Activated CD8-positive, alpha-beta memory T cell treated with anti-CD3 and anti-CD28 coated beads, Interleukin-2, amount 50 U/mL, for 48 hours (primary cell): ENCODE measurements at places on chromosomes 1 and 21.

DNA sequence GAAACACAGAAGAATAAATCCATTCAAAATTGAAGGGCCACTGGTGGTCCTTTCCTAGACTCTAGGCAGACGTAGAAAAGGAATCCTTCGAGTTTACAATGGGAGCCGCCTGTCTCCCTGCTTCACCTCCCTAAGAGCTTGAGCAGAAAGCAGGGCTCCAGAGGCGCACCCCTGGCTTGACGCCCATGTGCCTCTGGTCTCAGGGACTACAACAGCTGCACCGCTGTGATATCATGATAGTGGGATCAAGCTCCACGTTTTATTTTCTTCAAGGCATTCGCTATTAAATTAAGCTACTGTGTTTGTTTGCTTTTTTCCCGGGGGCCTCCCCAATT, 403 bp upstream of the C1orf122 start:
- no peak for DNase-seq

DNA sequence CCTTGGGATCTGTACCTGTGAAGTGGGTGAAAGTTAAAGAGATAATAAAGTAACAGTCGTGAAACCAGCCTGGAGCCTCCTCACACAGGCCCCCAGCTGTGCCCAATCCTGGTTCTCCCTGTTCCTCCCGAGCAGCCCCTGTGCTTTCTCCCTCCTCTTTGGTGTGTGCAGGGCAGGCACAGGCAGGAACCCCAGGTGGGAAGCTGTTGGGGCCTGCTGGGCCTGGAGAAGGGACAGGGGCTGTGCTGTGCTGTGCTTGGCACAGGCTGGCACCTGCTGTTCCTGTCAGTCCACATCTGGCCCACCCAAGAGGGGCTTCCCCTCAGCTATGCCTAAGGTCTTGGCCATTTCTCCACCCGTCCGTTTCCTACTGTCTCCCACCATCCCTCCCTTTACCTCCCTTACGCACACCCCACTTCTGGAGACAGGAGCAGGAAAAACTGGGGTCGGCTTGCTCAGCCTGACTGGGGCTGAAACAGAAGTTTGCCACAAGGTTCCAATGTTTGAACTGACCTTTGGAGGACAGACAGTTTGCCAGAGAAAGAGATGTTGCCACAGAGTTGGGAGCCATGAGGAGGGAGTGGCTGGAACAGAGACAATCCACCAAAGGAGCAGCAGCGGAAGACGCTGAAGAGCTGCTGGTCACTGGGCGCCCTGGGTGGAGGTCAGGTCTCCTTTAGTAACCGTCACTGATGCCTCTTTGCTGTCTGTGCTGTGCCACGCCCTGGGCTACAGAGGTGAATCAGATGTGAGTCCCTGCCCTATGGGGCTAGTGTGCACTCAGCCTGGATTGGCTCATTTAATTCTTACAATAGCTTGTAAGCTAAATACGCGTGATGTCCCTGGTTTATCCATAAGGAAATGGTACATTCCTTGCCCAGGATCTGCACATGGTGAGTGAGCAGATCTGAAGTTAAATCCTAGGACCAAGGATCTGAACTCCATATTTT, 18.8 kb upstream of the ARTN start:
- no peak for DNase-seq

GRCh38 chr1:6511056-6511455, 19.6 kb upstream of the PLEKHG5 start:
- no peak for DNase-seq

GRCh38 chr1:172727956-172728603, 69.2 kb downstream of the FASLG start:
- DNase-seq, result no peak

DNA sequence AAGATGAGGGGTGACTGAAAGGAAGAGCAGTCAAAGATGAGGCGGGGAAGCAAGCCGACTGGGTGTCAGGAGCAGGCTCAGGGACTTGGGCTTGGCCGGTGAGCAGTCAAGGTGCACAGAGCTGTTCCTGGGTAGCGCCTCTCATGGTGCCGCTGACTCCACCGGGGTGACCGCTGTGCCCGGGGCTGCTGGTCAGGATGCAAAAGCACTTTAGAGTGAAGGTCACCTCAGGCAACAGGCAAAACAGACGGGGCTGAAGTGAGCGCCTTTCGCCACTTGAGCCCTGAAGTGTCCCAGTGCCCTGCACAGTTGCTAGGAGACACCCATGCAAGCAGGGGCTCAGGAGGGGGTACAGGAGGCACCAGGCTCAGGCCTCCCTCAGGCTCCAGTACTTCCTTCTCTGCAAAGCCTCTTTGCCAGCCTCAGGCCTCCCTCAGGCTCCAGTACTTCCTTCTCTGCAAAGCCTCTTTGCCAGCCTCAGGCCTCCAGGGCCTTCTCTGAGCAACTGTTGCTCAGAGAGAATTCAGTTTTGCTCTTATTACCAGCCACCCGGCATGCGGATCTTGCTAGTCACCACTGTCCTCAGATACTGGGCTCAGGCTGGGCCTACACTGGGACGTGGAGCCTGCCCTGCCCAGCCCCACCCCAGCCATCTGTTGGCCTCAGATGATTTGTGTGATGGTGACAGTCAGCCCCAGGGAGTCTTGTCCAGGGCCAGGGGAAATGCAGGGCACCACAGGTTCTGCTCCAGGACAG, 99.7 kb upstream of the IRF2BP2 start:
- no peak for DNase-seq

DNA sequence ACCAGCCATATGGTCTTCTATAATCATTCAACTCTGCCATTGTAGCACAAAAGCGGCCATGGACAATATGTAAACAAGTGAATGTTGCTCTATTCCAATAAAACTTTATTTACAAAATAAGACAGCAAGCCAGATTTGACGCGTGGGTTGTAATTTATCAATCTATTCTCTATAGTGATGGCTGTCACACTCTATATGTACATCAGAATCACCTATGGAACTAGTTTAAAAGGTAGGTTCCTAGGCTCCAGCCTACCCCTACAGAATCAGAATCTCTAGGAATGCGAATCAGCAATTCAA, 7.7 kb downstream of the BCL2L15 start:
- DNase-seq, result no peak

DNA sequence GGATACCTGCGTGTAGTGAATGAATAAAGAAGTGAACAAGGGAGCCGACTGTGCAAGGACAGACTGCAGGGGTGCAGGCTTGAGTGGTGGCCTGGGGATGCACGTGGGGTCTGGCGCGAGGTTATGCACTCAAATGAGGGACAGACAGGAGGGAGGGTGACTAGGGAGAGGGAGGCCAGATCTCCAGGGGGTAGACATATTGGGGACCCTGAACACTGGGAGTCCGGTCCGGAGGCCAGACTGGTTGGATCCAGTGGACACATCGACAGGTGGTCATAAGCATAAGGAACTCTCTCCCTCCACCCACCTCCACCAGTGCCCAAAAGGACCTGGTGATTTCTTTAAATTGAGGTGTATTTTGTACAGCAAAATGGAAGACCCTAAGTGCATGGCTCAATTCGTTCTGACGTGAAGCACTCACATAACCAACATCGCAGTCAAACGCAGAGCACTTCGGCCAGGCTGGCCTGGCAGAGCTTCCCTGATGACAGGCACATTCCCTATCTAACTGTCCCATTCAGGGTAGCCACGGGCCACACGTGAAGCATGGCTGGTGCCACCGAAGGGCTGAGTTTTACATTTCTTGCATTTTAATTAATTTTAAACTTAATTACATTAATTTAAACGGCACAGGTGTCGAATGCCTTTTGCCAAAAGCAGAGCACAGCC, 14.0 kb downstream of the WNT3A start:
- no peak for DNase-seq

GRCh38 chr21:42652527-42653230, 742 bp upstream of the PDE9A start:
- no peak for DNase-seq

DNA sequence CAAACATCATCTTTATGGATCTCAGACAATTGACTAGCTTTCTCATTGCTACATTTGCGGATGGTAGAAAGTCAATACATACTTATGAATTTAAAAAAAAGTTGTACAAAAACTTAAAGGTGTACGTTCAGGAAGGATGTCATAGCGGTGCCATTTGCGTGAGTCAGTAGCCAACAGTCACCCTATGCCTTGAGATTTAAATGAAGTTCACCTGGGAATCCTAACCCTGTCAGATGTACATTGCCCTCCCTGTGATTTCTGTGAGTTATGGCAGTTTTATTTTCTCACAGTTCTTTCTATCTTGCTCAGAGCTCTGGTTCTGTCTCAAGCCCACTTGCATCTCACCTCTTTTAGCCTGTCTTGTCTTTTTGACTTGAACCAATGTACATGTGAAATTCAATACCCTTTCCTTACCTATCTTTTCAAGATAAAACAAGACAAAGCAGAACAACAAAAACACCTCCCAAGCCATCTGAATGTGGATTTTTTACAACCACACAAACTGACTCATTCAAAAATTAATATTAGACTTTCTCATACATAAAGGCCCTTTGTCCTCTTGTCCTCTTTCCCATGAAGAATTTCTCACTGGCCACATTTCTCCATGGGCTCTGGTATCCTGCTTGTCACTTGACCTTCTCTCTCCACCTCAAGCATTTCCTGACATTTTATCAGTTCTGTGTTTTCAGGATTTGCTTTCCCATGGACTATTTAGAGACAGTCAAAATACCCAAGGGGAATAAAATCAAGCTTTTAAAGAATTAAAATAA, 25.3 kb upstream of the ZNF697 start:
- no peak for DNase-seq

DNA sequence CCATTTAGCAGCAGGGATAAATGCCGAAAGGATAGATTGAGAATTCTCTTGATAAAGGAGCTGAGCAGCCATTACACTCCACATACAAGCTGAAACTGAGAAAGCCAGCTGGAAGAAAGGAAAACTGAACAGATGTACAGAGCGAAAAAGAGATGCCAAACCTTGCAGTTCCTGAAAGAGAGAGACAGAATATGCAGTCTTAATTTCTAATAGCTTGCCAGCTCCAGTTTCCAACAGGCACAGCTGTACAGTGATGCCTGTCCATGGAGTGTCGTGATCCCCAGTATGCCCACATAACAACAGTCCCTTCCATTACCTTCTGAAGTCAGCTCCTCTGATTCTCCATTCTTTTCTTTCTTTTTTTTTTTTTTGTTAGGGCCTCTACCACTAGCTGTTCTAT, 22.7 kb downstream of the ABL2 start:
- no peak for DNase-seq

DNA sequence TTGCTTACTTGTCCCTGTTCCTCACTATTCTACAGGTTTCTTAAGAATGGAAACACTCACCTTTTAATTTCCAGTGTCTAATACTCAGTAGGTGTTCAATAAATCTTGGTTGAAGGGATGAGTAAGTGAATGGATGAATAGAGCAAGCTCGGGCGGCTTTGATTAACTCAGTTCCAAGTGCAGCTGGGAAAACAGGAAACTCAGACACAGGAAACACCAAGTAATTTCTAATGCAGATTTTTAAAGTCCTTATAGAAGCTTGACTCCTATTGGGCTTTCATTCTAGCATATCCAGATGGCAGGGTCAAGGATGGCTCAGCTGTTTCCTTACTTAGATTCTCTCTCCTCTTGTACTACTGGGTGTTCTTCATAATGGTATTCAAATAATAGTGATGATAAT, 14.0 kb downstream of the CAMK1G start:
- no peak for DNase-seq

DNA sequence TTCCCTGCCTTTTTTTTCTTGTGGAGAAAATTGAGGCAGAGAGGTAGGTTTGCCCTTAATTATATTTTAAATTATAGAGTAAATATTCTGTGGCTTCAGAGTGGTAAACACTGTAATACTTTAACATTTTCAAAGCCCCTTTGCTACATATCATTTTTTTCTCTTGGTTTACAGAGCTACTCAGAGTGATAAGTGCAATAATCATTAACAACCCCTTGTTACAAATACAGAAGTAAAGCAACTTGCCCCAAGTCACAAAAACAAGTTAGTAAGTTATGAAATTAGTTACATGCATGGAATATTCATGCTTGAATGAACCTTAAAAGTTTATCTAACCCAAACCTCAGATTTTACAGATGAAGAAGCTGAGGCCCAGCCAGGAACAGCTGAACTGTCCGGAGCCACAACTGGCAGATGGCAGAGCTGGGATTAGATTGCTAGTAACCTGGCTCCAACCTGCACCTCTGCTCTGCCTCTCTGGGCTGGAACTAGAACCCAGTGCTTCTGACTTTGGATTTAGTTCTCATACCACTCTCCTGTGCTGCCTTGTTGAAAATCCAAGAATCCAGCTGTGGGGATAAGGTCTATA, 48.7 kb downstream of the TNN start:
- no peak for DNase-seq

GRCh38 chr1:225825607-225826007, 15.7 kb downstream of the EPHX1 start:
- DNase-seq, result no peak

- DNase-seq, result no peak
These were observed 413.4 kb downstream of the DSCAM start for GRCh38 chr21:40433538-40433937.

GRCh38 chr1:227844320-227845146, 29.1 kb downstream of the PRSS38 start:
- no peak for DNase-seq

DNA sequence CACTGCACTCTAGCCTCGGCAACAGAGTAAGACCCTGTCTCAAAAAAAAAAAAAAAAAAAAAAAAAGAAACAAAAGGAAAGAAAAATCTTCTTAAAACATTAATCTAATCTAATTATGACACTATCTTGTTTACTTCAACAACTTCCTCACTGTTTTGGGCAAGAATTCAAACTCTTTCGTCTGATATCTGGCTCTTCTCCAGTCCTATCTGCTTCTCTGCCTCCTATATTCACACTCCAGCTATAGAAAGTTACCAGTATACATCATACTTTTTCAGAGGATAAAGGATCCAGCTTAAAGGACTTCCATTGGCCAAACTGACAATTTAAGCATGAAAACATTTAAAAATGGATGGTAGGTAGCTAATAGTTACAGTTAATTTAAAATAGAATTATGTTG, 47.3 kb downstream of the EIF2B3 start:
- no peak for DNase-seq
